CD8-positive, alpha-beta memory T cell (primary cell): ENCODE measurements at places on chromosomes 12 and 14. TPM values are rescaled to one million over a fixed set of nuclear protein-coding genes. Genes with fewer than 3 reads are reported as not detected.

AKAP6 gene
- total RNA-seq: 1.4 TPM

SRRM4 gene
- total RNA-seq: not detected

TAS2R20 gene
- 0.75 TPM for total RNA-seq

- no peaks in the 10 kb centered on the region for H3K4me1 ChIP-seq
- H3K27me3 ChIP-seq: no peaks in the 10 kb centered on the region
- no peaks in the 10 kb centered on the region for H3K36me3 ChIP-seq
- H3K27ac ChIP-seq: no peak overlapping the region
These were observed 3.4 kb downstream of the RMST start for GRCh38 chr12:97466000-97466399.

DNA sequence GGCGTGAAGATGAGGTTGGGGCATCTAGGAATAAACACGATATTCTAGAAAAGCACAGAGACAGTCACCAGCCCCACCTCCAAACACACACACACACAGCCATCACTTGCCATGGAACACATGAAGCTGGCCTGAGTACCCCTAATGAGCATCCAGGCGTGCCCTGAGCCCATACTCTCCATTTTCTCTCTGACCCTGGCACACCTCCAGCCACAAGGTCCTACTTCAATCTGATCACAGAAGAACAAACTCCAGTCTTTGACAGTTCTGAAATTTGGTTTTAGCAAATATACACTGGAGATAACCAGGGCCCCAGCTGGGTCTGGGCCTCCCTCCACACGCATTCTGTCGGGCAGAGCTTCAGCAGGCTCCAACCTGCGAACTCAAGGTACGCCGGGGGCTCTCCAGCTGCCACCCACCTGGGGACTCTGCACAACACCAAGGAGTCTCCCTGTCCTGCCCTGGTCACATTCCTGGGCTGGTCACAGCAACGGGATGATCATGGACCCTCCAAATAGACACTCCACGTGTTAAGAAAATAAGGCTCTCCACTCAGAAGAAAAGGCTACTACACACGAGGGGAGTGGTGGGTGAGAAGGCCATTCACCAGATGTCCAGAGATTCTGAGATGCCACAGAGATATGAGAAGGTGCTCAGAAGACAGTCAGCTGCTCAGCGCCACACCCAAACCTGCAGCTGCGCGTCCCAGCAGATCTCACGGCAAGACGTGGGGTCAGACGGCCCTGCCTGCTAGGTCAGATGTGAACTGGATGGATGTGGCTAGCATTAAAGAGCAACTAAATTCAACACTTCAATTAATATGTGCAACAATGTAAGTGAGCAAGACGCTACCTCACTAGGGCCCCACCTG, 57.0 kb upstream of the PNMA1 start:
- peaks cover 64% of the 10 kb centered on the region for H3K4me1 ChIP-seq
- H3K27ac ChIP-seq: peak overlapping the region; percentile 49
- DNase-seq: no peak
- no peaks in the 10 kb centered on the region for H3K27me3 ChIP-seq
- no peaks in the 10 kb centered on the region for H3K36me3 ChIP-seq

DNA sequence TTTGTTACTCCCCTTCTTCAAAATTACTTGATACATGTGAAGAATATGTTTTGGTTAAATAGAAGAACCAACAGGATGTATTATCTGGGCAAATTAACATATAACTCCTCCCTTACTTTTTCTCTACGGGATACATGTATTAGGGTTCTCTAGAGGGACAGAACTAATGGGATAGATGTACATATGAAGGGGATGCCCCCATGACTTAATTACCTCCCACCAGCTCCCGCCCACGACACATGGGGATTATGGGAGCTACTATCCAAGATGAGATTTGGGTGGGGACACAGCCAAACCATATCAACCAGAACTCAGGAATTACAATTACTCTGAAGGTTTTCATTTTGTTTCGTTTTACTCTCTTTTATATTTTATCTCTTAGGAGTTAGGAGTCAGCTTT, 41.3 kb downstream of the VRK1 start:
- H3K36me3 ChIP-seq: no peaks in the 10 kb centered on the region
- H3K27me3 ChIP-seq: no peaks in the 10 kb centered on the region
- DNase-seq: no peak
- H3K4me3 ChIP-seq: no peak overlapping the region

- H3K27me3 ChIP-seq: no peaks in the 10 kb centered on the region
- H3K4me1 ChIP-seq: peaks cover 21% of the 10 kb centered on the region
- no peak overlapping the region for H3K4me3 ChIP-seq
- H3K27ac ChIP-seq: no peak overlapping the region
- DNase-seq: no peak
- no peaks in the 10 kb centered on the region for H3K36me3 ChIP-seq
These were observed 25.9 kb downstream of the FUT8 start for GRCh38 chr14:65438266-65438933.
